Stimulated activated CD8-positive, alpha-beta memory T cell treated with anti-CD3 and anti-CD28 coated beads, Interleukin-2, amount 100 ng/mL, for 1 hour (primary cell): ENCODE measurements at places on chromosomes 1 and 21.

DNA sequence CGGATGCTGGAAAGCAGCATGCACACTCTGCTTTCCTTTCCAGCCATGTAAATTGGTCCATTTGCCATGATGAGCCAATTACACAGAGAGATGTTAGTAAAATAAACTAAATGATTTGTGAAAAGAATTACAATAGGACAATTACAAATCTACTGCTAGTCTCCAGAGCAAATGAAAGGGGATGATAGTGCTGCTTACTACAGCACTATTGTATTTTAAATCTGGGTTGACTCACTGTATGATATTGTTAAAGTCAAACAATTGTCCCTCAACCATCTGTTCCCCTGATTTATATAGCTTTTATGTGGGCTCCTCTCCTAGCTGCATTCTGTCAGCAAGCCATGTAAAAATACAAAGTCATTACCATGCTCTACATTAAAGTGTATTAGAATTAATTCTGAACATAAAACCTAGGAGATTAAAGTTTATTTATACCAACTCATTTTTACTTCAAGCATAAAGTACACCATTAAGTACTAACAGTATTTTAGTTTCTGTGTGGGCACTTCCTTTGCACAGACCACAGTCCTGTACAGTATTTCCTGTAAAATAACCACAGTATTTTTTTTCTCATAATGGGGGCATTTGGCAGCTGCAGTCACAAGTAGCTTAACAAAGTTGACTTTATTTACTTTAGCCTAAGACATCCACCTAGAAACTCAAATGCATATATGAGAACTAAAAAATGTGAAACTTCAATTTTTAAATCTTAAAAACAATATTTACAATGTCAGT, 135.8 kb downstream of the VAV3 start:
- no peak for DNase-seq

- no peak for DNase-seq
These were observed 381.6 kb downstream of the SRGAP2C start for GRCh38 chr1:121566346-121566745.

- no peak for DNase-seq
These were observed 81.3 kb upstream of the PPIH start for GRCh38 chr1:42576935-42577334.

DNA sequence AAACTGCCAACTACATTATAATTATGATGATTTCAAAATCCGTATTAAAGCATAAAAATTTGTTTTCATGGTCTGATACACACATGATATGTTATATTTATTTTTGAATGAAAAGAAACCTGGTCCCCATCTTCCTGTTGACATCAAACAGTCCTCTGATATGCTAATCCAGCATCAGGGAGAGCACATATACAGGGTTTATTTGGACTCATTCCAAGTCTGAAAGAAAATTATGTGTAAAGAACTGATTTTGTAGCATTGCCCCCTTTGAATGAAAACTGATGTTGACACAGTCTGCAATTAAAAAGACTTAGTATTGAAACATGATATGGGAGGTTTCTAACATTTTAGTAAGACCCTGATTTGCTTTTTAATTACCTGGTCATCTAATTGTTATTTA, 119.4 kb downstream of the NEK7 start:
- no peak for DNase-seq

DNA sequence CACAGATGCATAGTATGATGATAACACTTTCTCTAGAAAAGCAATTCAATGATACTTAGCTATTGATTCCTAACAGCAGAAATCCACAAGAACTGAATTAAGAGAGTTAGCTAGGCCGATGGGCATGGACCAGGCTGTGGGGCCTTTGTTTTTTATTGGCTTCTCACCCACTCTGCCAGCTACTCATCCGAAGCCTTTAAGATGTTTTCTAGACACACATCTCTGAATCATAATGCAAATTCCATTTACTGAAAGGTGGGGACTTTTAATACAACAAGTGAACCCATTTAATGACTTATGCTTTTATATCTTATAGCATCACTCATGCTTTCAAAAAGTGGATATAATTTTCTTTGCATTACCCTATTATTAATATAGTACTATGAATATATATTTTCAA, 170.2 kb downstream of the RUNX1 start:
- DNase-seq, result no peak

- DNase-seq, result no peak
These were observed 6.7 kb upstream of the KIF26B start for GRCh38 chr1:245148069-245148468.

- peak; percentile 50 for DNase-seq
These were observed 22.7 kb upstream of the IFNGR2 start for GRCh38 chr21:33380483-33380998.

DNA sequence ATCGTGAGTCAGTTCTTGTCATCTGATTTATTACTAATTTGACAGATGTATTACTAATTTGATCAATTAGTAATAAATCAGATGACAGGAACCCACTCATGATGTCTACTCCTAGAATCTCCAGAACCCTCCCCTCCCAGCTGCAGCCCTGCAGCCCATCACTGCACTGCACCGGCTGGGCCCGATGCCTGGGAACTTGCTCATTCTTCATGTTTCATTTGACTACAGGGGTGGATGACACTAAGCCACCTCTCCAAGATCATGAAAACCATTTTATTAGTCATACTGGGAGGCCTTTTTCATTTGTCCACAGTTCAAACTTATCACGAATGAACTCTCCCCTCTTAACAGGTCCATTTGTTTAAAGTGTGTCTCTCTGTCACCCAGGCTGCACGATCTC, 41.0 kb downstream of the KCNH1 start:
- no peak for DNase-seq

DNA sequence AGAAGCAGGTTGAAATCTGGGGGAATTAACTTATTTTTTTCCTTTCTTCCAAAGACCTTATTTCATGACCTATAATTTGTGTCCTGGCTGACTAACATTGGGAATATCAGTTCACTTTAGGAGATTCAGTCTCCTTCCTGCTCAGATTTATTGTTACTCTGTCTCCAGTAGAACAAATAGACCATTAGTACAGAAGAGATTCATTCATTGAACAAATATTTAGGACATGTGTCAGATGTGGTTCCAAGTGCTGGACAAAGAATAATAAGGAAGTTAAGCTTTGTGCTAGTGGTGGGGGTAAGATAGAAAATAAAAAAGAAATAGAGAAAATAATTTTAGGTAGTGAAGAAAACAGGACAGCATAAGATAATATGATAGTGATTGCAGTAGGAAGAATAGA, 20.3 kb downstream of the ZMYM4 start:
- no peak for DNase-seq

DNA sequence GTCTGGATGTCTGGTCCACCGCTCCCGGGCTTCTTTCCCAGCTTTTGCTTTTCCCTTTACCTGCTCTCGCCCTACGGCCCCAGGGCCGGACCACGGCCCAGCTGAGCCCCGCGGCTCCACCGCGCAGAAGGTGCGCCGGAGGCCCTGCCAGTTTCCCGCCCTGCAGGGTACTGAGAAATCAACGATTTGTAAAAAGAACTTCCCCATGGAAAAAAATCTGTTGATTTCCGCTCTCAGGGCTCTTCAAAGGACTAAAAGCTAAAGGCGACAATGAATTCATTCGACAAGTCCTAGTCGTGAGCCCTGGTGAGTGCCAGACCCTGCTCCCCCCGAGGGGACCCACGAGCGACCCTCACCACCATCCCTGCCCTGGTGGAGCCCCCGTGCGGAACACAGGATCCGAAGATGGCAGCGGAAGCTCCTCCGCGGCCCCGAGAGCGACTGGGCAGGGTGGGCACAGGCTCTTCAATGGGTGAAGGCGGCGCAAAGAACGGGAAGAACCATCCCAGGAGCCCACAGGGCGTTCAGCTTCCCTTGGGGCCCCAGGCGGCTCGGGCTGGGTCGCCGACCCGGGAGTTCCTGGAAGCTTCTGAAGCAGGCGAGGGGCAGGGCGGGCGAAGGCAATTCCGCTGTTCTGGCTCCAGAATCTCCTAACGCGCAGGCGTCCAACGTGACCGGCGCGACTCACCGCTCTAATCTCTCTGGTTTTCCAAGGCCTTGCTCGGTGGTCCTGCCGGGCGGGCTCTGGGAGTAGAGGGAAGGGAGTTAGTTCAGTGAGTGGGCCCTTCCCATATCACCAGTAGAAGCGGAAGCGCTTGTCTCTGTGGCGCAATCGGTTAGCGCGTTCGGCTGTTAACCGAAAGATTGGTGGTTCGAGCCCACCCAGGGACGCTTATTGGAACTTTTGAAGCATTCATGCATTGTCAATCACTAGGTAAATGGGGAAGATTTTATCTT, 6.6 kb upstream of the RNU1-2 start:
- no peak for DNase-seq

- DNase-seq, result no peak
These were observed 401.2 kb upstream of the VAMP3 start for GRCh38 chr1:7369866-7370265.

DNA sequence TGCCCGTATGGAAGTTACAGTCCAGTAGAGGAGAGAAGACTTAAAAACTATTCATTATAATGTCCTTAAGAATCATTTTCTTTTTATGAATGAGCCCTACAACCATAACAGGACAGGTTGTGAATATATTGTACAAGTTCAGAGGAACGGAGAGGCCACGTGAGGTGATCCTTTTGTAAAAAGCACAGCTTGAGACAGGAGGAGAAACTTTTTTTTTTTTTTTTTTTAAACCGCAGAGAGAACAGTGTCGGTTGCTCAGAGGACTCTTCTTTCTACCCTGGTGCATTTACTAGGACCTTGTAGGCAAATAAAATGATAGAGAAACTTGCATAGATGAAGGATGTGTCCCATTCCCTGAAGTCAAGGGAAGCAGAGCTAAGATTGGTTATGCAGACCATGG, 32.1 kb downstream of the DYRK1A start:
- DNase-seq, result no peak
